H54 (cell line): ENCODE measurements at places on chromosomes 7 and 10.
A peak's percentile ranks its signal among the peaks of the same experiment; 100 is the strongest.

GRCh38 chr10:48758411-48758810, 73.7 kb downstream of the WDFY4 start:
- DNase-seq = no peak

- no peak for DNase-seq
Measured at GRCh38 chr7:47092336-47092735, 489.6 kb downstream of the TNS3 start.

DNA sequence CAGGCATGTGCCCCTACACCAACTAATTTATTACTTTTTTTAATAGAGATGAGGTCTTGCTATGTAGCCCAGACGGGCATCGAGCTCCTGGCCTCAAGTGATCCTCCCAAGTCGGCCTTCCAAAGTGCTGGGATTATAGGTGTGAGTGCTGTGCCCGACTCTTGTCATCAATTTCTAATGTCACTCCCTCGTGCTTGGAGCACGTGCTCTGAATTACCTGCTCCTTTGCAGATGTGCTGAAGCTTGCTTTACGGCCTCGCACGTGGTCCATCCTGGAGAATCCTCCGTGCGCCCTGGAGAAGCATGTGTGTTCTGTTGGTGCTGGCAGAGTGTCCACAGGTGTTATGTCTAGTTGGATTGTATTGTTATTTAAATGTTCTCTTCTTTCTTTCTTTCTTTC, 11.8 kb upstream of the UBE3C start:
- no peak for DNase-seq

DNA sequence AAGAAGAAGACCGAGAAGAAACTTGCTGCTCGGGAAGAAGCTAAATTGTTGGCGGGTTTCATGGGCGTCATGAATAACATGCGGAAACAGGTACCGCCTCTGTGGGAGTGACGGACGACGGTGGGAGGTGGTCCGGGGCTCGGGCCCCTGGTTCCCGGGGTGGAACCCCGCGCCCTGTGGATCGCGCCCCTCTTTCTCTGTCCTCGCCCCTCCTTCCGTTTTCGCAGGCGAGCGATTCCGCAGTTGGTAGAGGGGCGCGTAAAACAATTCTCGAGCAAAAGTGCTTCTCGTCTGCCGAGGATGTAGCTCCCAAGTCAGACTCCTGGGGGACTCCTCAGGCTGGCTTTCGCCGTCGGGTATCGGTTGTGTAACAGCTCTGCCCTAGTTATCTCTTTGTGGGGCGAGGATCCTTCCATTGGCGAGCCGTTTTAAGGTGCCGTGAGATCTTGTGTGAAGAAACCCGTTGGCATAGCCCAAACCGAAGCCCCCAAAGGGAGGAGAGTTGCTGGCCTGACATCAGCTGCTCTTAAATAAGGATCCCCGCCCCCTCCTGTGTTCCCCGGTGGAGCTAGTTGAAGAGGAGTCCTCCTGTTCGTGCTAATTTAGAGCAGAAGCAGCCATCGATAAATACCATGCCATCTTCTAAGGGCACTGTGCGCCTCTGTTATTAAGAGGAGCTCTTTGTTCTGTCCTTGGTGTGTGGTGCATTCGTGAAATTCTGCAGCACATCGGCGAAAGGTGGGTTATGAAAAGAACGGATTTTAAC, 655 bp downstream of the KLHL7 start:
- DNase-seq = peak; percentile 51

DNA sequence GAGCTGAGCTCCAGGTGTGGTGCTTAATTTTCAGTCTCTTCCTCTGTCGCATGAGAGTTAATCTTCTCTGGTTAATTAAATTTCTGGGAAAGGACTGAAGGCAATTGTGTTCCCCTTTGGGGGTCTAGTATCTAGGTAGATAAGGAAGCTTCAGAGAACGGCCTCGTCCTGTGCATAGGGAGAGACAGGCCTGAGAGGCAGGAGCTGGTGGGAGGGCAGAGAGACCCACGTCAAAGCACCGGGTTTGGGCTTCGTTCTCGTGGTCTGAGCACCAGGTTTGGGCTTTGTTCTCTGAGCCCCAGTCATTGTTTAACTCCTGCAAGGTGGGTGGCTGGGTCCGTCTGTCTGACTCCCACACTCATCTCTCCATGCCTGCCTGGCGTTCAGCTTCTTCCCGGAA, 160.8 kb upstream of the PITRM1 start:
- DNase-seq = no peak

- no peak for DNase-seq
Measured at GRCh38 chr7:91710881-91711280, 169.6 kb downstream of the MTERF1 start.

GRCh38 chr10:6924166-6924565, 344.1 kb upstream of the PRKCQ start:
- DNase-seq = peak; percentile 24

GRCh38 chr7:96675548-96675947, 34.1 kb downstream of the SEM1 start:
- DNase-seq = no peak

- DNase-seq = no peak
Measured at GRCh38 chr7:149362696-149363095, 98.2 kb downstream of the ZNF777 start.

- DNase-seq = no peak
Measured at GRCh38 chr10:29186221-29186620, 102.6 kb upstream of the LYZL1 start.

DNA sequence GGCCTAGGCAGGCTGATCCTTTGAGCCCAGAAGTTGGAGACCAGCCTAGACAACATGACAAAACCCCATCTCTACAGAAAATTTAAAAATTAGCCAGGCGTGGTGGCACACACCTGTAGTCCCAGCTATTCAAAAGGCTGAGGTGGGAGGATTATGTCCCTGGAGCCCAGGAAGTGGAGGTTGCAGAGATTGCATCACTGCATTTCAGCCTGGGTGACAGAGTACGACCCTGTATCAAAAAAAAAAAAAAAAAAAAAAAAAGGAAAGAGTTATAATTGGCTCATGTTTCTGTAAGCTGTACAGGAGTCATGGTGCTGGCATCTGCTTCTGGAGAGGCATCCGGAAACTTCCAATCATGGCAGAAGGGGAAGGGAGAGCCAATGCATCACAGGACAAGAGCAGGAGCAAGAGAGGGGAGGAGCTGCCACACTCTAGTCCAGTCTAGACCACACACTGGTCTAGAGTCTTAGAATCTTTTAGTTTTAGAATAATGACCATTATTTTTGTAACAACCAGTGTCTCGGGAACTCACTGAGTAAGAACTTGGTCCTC, 16.8 kb downstream of the DOCK1 start:
- DNase-seq = no peak

- no peak for DNase-seq
Measured at GRCh38 chr7:6161463-6162330, 110.7 kb downstream of the CYTH3 start.

DNA sequence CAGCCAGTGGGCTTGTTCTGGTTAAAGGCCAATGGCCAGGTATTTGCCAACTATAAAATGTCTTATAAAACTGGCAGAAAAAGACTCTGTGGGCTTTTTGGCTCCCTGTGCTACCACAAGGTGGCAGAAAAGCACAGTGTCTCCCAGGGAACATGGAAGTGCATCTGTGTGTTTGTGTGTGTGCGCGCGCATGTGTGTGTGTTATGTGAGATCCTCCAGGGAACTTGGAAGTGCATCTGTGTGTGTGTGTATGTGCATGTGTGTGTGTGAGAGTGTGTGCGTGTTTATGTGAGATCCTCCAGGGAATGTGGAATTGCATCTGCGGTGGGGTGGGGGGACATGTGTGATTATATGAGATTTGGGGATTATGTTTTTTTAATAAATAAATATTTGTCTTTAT, 30.2 kb upstream of the ABI1 start:
- DNase-seq = no peak

DNA sequence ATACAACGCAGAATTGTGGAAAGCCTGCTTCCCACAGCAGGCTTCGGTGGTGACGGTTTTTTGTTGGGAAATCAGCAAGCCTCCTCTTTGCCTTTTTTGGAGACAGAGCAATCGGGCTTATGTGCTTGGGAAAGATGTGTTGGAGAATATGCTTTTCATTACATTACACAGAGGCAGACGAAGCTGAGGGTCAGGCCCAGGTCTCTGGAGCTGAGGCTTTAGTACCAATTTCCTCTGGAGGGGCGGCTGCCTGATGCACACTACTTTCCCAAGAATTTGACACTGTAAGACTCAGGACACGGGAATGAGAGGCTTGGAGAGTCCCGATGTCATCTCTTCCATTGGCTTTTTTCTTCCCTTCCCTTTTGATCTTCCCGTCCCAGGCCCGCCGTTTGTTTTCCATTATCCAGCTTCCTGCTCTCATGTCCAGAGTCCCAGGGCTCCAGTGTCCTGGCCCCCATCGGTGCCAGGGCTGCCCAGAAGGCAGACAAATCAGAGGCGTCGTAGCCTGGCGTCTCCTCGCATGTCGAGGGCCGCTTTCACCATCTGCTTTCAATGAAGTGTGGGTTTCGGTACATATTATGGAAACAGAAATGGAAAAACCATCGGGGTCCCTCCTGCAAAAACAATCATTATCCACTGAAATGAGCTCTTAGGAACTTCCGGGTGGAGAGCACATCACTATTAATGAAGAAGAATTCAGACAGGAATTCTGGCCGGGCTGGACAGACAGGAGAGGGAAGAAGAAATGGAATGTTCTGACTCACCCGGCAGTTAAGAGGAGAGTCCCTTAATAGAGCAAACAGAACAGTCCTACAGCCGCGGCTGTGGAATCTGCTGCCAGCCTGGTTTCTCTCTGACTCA, 123.0 kb upstream of the JCAD start:
- DNase-seq = peak; percentile 75

GRCh38 chr10:91462423-91462822, 52.3 kb downstream of the HECTD2 start:
- DNase-seq = no peak

DNA sequence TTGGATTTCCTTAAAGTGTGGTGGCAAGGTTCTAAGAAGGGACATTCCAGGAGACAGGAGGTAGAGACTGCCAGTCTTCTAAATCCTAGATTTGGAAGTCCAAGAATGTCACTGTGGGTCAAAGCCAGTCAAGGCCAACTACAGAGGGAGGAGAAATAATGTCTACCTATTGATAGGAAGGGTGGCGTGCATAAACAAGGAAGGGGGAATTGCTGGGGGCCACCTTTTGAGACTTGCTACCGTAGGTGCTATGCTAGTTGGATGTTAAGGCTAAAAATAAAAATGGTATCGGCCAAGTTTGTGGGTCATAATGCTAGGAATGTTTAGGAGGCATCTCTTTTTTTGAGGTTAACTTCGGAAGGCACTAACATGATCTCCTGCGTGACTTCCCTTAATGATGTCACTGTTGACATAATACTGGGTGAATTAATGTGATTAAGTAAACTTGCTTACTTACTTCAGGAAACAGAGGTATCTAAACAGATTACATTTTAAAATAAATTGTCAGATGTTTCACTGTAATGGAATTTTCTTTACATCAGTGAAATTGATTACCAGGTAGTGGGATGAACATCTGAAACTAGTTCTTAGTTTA, 4.8 kb downstream of the BTRC start:
- DNase-seq = no peak
